ENCODE measurements at places on chromosomes 3 and 15.
A peak's percentile ranks its signal among the peaks of the same experiment; 100 is the strongest.

- DNase-seq: no peak
These were observed 56.3 kb downstream of the HMG20A start for GRCh38 chr15:77476995-77477394.

DNA sequence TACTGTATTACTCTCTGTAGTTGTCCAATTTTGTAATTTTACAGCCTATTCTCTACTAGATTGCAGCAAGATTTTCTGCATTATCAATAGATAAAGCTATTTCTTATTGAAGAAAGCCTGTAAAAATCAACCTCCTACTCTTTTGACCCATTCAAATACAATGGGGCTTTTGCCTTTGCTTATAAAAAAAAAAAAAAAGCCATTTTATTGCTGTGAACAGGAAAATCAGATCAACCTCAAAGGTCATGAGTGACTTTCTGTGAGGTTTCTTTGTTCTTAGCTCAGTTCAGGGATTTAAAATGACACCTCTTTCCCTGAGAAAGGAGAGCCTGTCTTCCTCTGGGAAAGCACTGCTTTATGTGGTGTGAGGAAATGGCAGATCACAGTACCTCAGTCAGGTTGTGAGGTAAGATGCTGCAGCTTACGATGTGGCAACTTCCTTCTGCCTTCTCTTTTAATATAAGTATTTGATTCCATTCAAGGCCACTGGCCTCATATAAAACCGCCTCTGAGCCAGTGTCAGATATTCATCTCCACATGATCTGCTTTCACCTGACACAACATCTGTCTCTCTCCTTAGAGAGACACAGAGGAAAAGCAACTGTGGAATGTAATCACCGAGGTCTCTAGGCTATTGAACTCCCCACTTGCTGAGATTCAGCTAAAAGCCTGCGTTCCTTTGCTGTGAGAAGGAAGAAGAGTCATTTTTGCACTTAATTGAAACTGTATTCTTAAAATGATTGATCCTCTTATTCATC is 161.5 kb upstream of the MB21D2 start:
- DNase-seq: no peak

- no peak for DNase-seq
These were observed 4.6 kb downstream of the SKOR1 start for GRCh38 chr15:67829647-67830504.

DNA sequence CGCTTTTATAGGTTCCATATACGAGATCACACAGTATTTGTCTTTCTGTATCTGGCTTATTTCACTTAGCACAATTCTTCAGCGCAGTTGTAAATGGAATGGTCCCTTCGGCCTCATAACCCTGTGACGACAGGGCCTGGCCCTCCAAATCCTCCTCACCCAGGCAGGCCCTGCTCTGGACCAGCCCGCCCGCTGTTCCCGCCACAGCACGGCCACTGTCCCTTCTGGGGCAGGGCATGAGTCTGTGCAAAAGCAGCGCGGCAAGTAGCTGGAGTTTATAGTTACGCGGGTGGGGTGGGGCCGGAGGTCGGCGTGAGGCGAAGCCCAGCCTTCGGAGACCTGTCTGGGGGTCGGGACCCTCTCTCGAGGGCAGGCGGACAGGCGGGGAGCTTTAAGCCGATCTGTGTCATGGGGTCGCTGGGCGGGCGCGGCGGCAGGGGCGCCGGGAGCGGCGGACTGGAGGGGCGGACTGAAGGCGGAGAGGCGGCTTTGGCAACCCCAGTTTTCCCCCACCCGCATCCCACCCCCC is 543 bp downstream of the ARPIN start:
- DNase-seq: no peak

DNA sequence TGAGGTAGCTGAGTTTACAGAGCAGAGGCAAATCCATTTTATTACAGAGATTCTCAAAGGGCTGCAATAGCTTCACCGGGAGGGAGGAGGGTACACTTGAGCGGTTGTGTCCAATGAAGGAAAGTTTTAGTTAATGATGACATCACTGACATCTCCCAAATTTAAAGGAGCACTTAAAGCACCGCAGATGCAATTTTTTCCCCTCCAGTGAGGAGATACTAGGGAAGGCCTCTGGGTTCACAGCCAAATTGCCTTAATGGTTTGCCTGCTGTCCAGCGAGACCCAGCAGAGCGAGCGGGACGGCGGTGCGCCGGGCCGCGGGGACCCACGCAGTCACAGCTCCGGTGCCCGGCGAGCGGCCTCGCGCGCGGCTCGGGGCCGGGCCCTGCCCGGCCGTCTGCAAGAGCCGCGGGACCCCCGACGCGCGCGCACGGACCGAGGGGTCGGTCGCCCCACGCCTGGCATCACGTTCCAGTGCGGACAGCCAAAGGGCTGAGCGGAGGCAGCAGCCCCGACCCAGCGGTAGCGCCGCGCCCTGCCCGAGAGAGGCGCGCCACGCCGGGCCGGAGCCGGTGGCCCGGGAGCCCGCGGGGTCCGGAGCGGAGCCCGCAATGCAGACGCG is 160.5 kb upstream of the CHRNA7 start:
- DNase-seq: no peak

DNA sequence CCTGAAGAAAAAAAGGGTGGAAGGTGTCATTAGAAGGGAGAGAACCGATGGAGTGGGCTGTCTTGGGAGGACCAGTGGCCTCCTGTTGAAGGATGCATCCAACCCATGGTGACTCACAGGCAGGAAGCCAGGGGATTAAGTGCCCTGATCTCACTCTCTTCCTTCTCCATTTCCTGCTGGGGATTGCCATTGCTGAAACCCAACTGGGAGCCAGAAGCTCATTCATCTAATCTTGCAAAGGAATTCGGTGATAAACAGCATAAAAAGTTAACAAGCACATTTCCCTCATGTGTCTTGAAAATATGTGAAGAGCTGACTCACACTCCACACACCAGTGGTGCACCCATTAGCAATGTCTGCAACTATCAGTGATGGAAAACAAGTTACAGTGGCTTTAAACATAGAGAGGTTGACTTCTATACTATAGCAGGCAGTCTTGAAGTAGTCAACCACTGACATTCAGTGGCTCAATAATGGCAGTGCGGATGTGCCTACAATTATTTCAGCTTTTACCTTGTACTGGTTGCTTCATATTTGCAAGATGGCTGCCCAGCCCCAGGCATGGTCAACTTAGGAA is 12.8 kb upstream of the CSRNP1 start:
- peak; percentile 30 for DNase-seq

DNA sequence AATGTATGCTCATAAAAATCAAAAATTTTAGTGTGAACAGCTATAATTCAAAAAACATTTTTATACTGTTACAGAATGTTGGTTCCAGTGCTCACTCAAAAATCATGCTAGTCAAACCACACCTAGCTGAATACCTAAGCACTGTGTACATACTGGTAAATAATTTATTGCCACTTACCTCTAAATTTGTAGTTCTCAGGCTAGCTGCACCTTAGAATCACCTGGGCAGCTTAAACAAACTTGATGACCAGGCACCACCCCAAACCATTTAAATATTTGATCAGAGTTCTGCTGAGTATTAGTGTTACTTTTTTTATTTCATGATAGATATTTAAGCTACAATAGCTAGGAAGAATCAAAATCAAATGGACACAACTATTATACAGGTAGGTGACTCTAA is 32.3 kb upstream of the TMCO5A start:
- no peak for DNase-seq

- no peak for DNase-seq
These were observed 34.2 kb downstream of the SEMA5B start for GRCh38 chr3:122993124-122993978.

DNA sequence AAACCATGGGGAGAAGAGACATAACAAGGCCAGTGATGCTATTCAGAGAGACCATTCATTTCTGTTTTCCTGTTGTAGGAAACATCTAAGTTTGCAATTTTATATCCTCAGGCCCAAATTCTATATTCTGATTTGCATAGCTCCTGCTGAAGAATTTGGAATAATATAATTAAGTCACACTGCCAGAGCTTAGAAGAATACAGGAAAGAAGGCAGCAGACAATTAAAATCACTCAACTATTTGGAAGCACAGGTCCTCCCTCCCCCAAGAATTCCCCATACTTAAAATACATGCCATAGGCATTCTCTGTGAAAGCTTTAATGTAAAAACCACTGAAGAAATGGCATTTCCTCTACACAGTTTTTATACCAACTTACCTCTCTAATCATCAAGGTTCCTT is 66.9 kb upstream of the SLC2A2 start:
- no peak for DNase-seq

GRCh38 chr3:144921710-144922109 is 950.1 kb downstream of the DIPK2A start:
- DNase-seq: no peak

DNA sequence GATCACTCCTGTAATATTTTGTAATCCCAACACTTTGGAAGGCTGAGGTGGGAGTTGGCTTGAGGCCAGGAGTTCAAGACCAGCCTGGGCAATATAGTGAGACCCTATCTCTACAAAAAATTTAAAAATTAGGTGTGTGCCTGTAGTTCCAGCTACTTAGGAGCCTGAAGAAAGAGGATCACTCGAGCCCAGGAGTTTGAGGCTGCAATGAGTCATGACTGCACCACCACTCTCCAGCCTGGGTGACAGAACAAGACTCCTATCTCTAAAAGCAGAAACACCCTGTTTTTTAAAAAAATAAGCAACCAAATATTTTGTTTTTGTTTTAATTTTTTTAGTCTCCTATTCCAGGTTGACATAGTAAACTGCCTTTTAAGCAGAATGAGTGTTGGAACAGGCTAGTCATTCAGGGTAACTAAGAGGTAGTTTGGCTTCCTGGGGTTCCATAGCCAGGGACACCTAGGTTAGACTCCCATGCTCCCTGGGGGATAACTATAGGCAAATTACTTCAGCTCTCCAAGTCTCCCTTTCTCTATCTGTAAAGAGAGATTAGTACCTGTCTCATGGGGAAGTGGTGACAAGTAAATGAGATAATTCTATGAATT is 114.6 kb upstream of the C15orf61 start:
- no peak for DNase-seq

DNA sequence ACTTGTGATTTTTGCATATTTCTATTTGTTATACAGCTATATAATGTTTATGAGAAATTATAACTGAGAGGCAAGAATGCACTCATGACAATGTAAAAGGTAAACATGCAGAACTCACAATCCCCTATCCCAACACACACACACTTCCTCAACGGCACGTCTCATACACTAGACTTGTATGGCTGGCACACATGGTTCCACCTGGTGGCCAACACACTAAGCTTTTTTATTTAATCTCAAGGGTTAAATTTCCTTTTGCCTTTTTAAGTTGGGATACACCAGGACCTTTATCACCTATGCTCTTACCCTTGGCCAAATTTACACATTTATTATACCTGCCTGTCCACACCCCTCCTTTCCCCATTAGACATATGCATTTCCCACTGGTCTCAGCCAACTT is 88.6 kb upstream of the PSMD6 start:
- no peak for DNase-seq

- no peak for DNase-seq
These were observed 97.9 kb downstream of the APBA2 start for GRCh38 chr15:28983432-28984311.

GRCh38 chr3:55243678-55244077 is 243.4 kb downstream of the WNT5A start:
- DNase-seq: no peak

DNA sequence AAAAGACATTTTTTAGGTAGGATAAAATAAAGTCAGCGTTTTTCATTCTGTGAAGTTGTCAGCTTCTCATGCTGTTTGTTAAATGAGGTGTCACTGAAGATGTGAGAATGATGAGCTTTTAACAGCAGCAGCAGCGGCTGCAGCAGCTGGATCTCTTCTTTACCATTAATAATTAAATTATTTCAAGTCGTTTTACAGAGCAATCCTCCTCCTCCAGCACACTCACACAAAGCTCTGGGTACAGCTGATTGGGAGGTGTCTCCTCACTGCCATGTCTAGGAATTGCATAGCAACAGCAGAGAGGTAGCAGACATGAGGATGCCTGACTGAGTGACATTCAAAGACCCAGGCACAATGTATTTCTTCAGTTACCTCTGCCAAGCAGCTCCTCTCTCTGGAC is 46.7 kb upstream of the PLAAT1 start:
- DNase-seq: no peak

- no peak for DNase-seq
These were observed 220.1 kb upstream of the CTDSPL start for GRCh38 chr3:37641556-37641955.

DNA sequence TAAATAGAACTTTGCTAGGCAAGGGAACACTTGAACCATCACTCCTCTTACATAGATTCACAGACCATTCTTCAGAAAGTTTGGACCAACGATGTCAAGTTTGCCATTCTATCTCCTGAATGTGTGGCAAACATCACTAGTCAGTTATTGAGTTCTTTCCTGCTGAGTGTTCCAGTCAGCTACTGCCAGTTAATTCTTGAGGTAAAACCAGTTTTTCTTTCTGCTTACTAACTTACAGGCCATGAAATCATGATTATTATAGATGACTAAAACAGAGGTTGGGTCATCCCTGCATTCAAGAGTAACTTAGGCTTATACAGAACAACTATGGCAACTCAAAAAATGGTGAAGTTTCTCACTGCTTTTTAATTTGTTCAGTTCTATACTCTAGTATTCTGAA is 88.2 kb downstream of the AP4E1 start:
- DNase-seq: no peak

DNA sequence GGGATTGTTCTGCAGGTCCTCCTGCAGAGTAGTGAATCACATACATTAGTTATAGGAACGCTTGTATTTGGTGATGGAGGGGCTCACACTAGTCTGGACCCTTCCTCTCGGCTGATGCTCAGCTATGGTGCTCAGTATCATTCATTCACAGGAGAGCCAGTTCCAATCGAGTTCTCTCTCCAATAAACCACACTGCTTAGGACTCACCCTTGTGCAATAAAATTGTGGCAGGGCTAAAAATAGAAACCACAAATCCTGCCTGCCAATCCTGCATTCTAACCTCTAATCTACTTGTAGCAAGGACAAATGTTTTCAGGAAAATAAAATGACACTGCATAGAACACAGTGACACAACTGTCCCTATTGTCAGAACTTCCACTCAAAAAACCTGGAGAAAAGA is 138.4 kb upstream of the TBL1XR1 start:
- DNase-seq: peak; percentile 48

DNA sequence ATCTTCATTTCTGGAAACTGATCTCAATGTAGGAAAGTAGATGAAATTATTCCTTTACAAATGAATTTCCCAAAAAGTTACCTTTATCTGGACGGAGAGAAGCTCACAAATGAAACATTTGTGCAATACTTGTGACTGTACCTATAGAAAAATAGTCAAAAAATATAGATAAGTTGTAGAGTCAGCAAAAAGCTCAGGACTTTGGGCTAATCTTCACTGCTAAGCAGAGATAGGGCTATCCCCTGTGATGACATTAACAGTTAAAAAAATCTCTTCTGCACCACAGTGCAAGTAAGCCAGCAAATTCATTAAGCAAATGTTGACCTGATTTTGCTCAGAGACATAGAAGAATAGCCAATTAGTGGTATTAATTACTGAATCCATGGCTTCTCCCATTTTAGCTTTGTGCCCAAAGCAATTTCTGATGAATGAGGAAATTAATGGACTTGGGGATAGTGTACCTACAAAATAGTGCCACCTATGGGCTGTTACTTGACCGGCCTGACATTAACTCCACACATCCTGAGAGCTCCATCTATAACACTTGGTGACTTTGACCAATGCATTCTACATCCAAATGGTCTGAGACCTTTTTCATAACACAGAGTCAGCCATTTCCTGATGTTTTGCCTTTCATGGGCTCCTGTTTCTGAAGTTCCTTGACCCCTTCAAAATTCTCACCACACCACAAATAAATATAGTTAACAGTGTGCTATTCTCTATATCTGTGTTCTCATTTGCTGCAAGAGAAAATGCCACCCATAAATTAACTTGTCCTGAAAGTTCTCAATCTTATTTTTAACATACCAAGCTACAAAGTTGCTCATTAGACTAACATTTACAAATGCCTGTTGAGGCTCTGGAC is 105.0 kb downstream of the SSR3 start:
- DNase-seq: peak; percentile 29

- DNase-seq: no peak
These were observed 32.8 kb downstream of the PLSCR1 start for GRCh38 chr3:146511402-146512134.

Measured in inflammatory macrophage (primary cell).